Pons (tissue), 1 donor: ENCODE measurements at places on chromosomes 2 and 18.

- DNase-seq: no peak
These were observed 328.5 kb downstream of the FIGN start for GRCh38 chr2:163407296-163407695.

DNA sequence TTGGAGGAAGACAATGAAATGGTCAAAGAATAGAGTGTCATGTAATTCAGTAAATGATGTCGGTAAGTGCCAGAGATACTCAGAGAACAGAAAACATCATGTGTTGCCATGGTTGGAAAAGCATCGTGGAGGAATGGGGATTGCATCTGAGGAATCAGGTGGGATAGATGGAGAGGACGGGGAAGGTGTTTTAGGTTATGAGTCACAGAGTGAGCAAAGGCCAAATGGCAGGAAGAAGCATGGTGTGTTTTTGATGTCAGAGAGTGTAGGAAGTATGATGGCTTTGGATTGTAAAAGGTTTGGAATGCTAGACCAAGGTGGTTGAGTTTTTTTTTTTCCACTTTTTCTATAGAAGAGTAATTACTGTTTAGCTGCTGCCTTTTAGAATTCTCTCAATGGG is 27.5 kb upstream of the CD28 start:
- no peak for DNase-seq

DNA sequence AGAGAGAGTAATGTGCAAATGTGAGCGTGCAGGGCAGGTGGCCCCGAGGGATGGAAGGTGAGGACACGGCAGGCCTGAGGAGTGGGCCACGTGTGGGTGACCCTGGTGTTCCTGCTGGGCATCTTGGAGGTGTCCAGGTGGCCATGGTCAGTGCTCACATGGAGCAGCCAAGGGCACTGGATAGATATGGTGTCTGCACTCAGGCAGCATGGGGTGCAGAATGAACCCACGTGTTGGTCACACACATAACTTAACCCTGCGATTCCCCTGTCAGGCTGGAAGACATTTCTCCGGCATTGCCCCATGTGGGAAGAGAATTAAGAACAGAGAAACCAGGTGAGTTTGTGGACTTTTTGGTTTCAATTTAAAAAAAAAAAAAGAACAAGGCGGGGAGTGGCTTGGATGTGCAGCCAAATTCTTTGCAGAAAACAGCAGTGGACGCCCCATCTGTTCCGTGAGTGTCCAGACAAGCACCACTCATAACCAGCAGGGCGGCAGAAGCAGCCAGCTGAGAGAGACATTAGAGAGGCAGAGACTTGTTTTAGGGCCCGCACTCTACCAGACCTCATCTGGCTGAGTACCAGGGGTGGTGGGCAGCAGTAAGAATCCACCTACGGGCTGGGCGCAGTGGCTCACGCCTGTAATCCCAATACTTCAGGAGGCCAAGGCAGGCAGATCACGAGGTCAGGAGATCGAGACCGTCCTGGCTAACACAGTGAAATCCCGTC is 249.8 kb downstream of the ACKR3 start:
- no peak for DNase-seq

GRCh38 chr2:160051371-160051800 is 11.0 kb downstream of the PLA2R1 start:
- no peak for DNase-seq

- DNase-seq: no peak
These were observed 25.3 kb downstream of the PSME4 start for GRCh38 chr2:53945538-53945937.

- no peak for DNase-seq
These were observed 19.5 kb upstream of the CFAP36 start for GRCh38 chr2:55500025-55500424.

DNA sequence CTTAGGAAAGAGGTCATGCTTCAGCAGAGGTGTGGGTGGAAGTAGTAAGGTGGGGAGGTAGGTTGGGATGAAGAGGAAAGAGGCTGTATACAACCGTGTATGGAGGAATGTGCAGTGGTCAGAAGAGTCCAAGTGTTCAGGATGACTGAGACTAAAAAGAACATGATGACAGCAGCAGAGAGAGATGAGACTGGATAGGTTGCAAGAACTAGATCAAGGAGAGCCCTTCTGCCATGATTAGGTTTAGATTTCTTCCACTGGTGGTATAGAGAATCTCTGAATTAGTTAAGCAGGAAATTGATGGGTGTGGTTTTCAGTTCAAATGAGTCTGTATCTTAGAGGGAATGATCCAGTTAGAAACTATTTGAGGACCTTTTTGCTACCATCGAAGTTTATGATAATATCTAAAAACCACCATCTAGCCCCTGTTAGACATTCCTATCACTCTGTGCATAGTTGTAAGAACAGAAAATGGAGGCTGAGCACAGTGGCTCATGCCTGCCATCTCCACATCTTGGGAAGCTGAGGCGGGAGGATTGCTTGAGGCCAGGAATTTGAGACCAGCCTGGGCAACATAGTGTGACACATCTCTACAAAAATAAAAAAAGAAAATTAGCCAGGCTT is 221.0 kb downstream of the LTBP1 start:
- no peak for DNase-seq

DNA sequence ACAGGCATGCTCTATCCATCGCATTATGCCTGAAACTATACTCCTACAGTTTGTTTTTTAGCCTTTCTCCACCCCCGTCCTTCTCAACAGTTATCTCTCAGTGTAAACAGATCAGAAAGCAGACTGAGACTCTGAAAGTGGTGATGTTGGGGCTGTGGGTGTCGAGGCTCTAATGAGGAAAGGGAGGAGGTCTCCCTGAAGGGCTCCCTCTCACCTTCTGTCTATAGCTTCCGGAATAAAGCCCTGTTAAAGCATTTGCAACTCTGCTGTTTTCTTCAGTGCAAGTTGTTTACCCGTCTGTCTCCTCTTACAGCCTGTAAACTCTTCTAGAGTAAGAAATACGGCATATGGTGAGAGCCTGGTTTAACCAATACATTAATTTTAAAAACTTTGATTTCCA is 136.7 kb upstream of the SYT4 start:
- DNase-seq: no peak

GRCh38 chr2:208556983-208557484 is 150.4 kb downstream of the PTH2R start:
- DNase-seq: no peak

DNA sequence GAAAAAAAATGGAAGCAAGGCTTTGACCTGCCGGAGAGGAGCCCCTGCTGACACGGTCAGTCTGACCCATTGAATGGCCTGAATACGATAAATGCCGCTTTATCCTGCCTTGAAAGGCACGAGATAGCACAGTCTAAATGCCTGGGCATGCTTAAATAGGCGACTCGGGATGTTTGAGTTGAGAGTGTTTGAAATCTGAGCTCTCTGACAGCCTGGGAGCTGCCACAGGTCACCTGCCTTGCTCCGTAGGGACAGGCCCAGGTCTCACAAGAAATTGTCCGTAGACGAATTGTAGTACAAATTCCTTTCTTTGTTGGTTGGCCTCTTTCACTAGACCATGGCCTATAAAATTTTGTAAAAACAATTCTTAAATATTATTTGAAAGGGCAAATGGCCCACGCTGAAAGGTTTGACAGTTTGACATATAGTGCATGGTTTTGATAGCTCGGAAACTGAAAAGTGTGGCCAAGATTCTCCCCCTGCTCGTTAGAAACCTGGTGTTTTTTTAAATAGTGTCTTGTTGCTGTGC is 72.8 kb downstream of the MEIS1 start:
- DNase-seq: peak; percentile 85

DNA sequence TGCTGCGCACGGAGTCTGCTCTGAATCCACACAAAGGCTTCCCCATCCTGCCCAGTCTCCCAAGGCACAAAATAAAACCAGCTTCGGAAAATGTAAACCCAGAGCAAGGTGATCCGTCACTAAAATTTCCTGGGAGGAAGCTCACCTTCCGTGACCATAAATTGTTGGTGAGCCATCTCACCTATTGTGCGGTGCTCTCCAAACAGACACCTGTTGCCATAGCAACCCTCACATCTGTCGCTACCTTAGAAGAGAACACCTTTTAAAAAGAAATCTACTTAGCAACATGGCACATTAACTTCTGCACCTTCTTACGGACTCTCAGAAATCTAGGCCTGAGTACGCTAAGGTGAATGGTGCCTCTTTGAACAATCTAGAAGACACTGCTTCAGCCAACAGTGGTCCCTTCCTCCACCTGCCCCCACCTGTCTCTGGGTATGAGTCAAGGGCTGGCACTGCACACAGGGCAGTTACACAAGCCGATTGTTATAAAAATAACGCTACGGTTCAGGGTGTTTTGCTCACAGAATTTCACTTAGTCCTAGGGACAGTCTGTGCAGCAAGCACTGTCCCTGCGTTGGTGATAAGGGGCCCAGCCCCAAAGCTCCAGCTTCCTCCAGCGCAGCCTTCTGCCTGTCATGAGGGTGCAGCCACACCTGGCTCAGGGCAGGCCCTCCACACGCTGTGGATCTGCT is 114.9 kb upstream of the ID2 start:
- DNase-seq: no peak

GRCh38 chr2:53969968-53970723 is 647 bp downstream of the PSME4 start:
- DNase-seq: peak; percentile 52

DNA sequence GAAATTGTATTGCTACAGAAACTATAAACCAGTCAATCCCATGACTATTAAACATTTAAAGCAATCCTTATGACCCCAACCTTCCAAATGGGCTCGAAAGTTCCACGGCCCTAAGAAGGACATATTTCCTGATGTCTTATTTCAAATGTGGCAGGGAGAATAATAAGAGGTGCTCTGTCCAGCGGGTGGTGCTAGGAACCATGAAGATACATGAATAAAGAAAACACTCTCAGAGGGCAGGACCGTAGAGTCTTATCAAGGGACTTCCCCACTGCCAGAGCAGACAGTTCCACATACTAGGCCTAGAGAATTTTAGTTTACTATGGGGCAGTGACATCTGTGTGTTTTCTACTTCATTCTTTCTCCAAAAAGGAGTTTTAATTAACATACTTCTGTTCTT is 187.1 kb upstream of the PIK3C3 start:
- peak; percentile 19 for DNase-seq

GRCh38 chr2:236626391-236627150 is 56.9 kb downstream of the ACKR3 start:
- peak; percentile 54 for DNase-seq

GRCh38 chr2:24050041-24050979 is 769 bp downstream of the FKBP1B start:
- no peak for DNase-seq

- DNase-seq: no peak
These were observed 29.8 kb downstream of the LTBP1 start for GRCh38 chr2:32976409-32977063.

DNA sequence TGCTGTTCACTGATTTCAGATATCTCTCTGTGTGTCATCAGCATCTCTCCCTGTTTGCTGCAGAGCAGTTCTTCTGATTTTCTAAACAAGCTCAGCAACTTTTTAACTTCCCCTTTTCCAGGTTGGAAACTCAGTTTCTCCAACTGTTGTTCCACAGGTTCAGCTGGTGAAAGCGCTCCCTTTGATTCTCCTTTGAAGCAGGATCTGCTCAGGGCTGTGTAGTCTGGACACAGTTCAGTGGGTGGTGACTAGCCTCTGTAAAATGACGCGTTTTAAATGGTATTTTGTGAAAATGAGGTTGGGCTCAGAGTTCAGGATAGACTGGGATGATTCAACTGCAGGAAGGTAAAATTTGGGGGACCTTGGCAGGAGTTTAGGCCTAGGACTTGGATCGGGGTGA is 106.3 kb downstream of the TRIM43 start:
- no peak for DNase-seq

- DNase-seq: no peak
These were observed 38.0 kb downstream of the SIGLEC15 start for GRCh38 chr18:45863469-45863868.

- no peak for DNase-seq
These were observed 33.7 kb upstream of the MRPL33 start for GRCh38 chr2:27737676-27738348.

DNA sequence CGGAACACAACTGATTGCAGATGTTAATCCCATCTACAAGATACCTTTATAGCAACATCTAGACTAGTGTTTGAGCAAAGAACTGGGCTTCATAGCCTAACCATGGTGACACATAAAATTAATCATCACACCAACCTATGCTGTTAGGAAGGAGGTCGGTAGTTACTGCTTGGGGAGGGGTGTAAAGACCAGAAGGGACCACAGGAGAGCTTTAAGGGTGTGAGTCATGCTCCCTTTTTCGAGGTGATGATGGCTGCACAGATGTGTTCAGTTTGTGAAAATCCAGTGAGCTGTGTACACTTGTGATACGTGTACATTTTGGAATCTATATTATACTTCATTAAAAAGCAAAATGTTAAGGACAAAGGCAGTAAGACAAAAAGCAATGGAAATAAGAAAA is 4.6 kb upstream of the SEH1L start:
- DNase-seq: no peak

DNA sequence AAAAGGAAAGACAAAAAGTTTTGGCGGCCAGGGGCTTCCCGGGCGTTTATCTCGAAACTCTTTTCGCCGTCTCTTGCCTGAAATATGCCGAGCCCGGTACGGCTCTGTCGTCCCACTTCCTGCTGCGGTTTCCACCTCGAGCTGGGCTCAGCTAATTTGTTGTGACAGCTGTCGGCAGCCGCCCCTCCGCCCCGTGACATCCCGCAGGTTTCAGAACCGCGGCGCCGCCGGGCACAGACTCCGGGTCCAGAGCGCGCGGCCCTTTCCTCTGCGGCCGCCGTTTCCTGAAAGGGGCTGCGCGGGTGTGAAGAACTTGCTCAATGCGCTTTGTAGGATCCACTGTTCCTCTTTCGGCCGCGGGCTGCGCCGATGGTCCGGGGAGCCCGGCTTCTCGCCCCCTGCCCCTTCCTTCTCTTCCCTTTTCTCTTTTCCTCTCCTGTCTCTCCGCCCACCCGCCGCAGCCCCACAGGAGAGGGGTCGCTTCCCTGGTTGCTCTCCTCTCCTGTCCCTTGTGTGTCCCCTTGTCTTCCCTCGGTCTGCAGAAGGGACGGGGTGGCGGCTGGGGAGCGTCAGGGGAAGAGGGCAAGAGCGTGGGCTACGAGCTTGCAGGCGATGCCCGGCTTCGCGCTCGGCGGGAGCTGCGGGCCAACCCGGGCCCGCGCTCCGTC is 648 bp downstream of the ARID5A start:
- no peak for DNase-seq

- no peak for DNase-seq
These were observed 36.4 kb downstream of the DDX1 start for GRCh38 chr2:15627817-15628684.

DNA sequence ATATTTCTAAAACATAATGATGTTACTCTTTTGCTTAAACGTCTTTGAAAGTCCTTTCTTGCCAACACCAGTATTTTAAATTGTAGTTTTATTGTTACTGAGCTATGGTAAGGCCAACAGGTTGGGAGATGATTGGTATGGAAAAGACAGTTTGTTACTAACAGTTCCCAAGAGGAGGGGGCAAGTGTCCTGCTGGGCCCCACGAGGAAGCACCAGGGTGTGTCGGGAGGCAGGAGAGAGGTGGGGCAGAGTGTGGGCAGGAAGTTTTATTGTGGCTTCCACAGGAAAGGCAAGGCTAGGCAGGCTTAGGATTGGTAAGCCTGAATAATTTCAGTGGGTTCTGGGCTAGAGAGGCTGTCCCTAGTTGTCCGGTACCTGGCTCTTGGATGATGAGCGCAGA is 134.3 kb downstream of the SOCS6 start:
- DNase-seq: no peak

- no peak for DNase-seq
These were observed 24.3 kb downstream of the NCKAP1 start for GRCh38 chr2:183014005-183014404.
